ENCODE measurements at places on chromosomes 3 and 15.

DNA sequence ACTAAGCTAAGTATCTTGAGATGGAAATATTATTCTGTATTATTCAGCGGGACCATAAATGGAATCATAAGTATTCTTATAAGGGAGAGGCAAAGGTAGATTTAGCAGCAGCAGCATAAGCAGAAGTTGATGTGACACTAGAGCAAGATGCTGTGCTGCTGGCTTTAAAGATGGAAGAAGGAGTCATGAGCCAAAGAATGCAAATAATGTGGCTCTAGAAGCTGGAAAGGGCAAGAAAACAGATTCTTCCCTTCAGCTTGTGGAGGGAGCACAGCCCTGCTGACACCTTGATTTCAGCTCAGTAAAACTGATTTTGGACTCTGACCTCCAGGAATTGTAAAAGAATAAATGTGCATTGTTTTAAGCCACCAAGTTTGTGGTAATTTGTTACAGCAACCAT lies 144.2 kb upstream of the ANKRD28 start:
- DNase-seq: no peak

GRCh38 chr15:83250781-83251180 lies 33.7 kb downstream of the BNC1 start:
- DNase-seq: no peak

GRCh38 chr15:82839136-82839535 lies 29.7 kb downstream of the WHAMM start:
- no peak for DNase-seq

DNA sequence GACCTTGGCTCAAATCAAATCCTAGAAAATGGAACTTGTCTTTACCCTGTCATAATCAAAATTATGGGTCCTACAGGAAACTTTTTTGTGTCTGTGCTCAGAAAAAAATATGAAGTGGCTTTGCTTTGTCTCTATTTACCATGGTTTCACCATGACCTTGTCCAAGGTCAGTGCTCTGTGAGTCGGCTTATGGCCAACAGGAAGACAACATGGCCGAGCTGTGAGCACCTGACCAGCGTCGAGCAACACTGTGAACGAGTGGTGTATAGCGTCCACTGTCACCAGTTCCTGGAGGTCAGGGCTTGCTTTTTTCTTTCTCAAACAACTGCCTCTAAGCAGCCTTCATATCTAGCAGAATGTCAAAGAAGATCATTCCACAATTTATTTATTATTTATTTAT lies 67.9 kb downstream of the MYO1E start:
- DNase-seq: no peak

- DNase-seq: no peak
Measured at GRCh38 chr3:195892105-195893043, 16.0 kb downstream of the TNK2 start.

DNA sequence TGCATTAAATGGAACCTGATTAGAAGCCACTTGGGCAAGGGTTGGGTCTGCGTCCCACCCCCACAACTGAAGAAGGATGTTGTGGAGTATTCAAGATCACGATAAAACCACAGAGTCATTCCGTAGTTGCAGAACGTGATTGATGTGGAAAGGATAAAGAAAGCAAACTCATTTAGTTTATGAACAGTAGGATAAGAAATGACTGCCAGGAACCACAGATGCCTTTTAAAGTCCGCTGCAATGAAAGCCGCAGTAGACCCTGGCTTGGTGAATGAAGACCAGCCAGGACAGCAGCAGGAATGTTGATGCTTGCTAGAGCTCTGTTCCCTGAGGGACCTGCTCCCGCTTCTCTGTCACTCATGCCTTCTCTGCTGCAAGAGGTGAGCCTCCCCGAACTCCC lies 111.5 kb downstream of the GABRG3 start:
- no peak for DNase-seq

DNA sequence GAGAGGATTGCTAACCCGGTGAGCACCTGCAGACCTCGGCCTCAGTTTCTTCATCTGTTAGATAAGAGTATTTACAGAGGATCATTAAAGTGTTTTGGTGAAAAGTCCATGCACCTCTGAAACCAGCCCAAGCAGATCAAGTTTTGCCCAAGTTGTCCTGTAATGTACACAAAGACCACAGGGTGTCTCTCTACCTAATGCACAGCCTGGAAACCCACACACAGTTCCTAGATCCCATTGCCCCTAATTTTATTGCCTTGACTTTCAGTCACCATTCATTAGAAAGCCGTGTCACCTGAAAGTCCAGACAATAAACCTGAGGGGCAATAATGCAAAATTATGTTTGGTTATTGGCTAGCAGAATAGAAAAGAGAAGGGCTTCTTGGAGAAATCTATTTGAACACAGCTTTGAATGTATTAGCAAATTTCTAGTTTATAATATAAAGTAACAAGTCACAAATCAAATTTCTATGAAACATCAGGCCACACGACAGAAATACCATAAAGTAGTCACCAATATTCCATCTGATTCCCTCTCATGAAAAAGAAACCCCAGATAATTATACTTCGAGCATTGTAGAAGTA lies 161.3 kb upstream of the SLC2A2 start:
- peak; percentile 40 for DNase-seq

Measured in ACHN (cell line).